ENCODE measurements at places on chromosomes 12 and 14.
A peak's percentile ranks its signal among the peaks of the same experiment; 100 is the strongest.

GRCh38 chr14:104425763-104426646 is 153.6 kb upstream of the C14orf180 start:
- no peak overlapping the region for H3K4me3 ChIP-seq
- no peaks in the 10 kb centered on the region for H3K27me3 ChIP-seq
- no peaks in the 10 kb centered on the region for H3K4me1 ChIP-seq
- DNase-seq: no peak
- H3K27ac ChIP-seq: no peak overlapping the region
- H3K36me3 ChIP-seq: no peaks in the 10 kb centered on the region

GRCh38 chr14:90559811-90560492 is 163.1 kb downstream of the CALM1 start:
- H3K4me3 ChIP-seq: no peak overlapping the region
- H3K27me3 ChIP-seq: no peaks in the 10 kb centered on the region
- H3K4me1 ChIP-seq: no peaks in the 10 kb centered on the region
- H3K27ac ChIP-seq: no peak overlapping the region
- no peaks in the 10 kb centered on the region for H3K36me3 ChIP-seq

- H3K4me3 ChIP-seq: no peak overlapping the region
- H3K36me3 ChIP-seq: no peaks in the 10 kb centered on the region
- H3K27me3 ChIP-seq: peaks cover 37% of the 10 kb centered on the region
Observed at GRCh38 chr12:85283560-85283959, 3.5 kb downstream of the ALX1 start.

DNA sequence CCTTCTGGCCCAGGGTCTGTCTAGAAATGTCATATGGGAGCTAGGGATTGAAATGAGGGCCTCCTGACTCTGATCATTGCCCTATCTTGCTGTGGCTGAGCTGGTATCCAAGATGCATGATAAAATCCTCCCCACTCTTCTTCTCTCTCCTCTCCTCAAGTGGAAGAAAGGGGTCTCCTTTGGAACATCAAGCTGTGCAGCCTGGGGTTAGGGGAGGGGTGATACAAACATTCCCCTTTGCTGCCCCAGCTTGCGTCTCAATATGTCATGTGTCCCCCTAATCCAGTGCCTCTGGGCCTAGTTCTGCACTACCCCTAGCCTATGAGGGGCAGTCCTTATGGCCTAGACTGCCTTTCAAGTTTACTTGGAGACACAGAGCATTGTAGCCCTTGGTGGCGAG is 8.5 kb downstream of the RDH16 start:
- no peak overlapping the region for H3K27ac ChIP-seq
- H3K27me3 ChIP-seq: peaks cover 22% of the 10 kb centered on the region
- H3K4me1 ChIP-seq: no peaks in the 10 kb centered on the region
- no peaks in the 10 kb centered on the region for H3K36me3 ChIP-seq

GRCh38 chr14:31428011-31428410 is 7.7 kb upstream of the HEATR5A start:
- no peaks in the 10 kb centered on the region for H3K4me1 ChIP-seq
- no peak overlapping the region for H3K4me3 ChIP-seq
- no peaks in the 10 kb centered on the region for H3K27me3 ChIP-seq
- H3K27ac ChIP-seq: no peak overlapping the region

DNA sequence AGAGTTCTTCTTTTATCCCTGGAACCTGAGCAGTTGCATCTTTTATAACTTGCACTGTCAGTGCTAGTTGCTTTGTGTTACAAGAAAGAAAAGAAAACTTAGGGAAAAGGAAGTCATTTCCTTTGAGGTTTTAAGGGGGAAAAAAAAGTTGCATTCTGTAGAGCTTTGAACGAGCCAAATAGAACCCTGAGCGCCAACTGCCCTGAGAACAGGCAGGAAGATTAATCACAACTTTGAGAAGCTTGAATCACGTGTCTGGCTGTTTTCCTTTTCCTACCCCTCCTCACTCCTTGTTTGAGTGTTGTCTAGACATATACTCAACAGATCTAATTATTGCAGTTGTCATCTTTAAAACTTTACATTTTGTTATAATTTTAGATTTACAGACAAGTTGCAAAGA is 12.5 kb downstream of the PCNX1 start:
- peaks cover 64% of the 10 kb centered on the region for H3K4me1 ChIP-seq
- no peaks in the 10 kb centered on the region for H3K27me3 ChIP-seq
- no peak for DNase-seq
- peak overlapping the region; percentile 60 for H3K4me3 ChIP-seq
- H3K36me3 ChIP-seq: peaks cover 28% of the 10 kb centered on the region

GRCh38 chr14:101948666-101949216 is 15.6 kb upstream of the DYNC1H1 start:
- peak overlapping the region; percentile 90 for H3K4me3 ChIP-seq
- DNase-seq: peak; percentile 47
- peaks cover 12% of the 10 kb centered on the region for H3K4me1 ChIP-seq
- H3K27me3 ChIP-seq: peaks cover 26% of the 10 kb centered on the region
- no peaks in the 10 kb centered on the region for H3K36me3 ChIP-seq

GRCh38 chr12:52156757-52157565 is 34.9 kb downstream of the KRT80 start:
- peaks cover 4% of the 10 kb centered on the region for H3K27me3 ChIP-seq
- H3K36me3 ChIP-seq: peaks cover 5% of the 10 kb centered on the region
- H3K4me3 ChIP-seq: no peak overlapping the region

DNA sequence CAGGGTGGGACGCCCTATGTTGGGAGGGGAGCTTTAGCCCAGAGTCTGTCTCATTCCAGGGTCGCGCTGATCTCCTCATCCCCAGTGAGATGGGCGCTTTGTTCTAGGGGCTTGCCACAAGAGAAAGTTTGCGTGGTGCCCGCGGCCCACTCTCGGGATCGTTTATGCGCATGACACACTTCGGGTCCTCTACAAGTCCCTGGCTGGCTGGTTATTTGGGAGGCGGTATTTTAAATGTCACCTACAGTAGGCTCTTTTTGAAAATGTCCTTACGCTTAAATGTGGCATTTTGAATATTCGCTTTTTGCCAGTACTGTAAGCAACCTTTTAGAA is 541 bp downstream of the GOLT1B start:
- H3K27ac ChIP-seq: no peak overlapping the region
- H3K4me1 ChIP-seq: peaks cover 36% of the 10 kb centered on the region
- H3K27me3 ChIP-seq: no peaks in the 10 kb centered on the region
- no peak overlapping the region for H3K4me3 ChIP-seq
- DNase-seq: no peak

- peaks cover 6% of the 10 kb centered on the region for H3K4me1 ChIP-seq
- H3K27ac ChIP-seq: no peak overlapping the region
- peaks cover 2% of the 10 kb centered on the region for H3K36me3 ChIP-seq
Observed at GRCh38 chr14:23349156-23349845, 3.4 kb downstream of the SLC22A17 start.

- H3K27ac ChIP-seq: no peak overlapping the region
- DNase-seq: no peak
- peaks cover 28% of the 10 kb centered on the region for H3K4me1 ChIP-seq
- H3K27me3 ChIP-seq: no peaks in the 10 kb centered on the region
- H3K36me3 ChIP-seq: no peaks in the 10 kb centered on the region
- no peak overlapping the region for H3K4me3 ChIP-seq
Observed at GRCh38 chr12:47754126-47754525, 4.6 kb downstream of the RAPGEF3 start.

GRCh38 chr14:93219103-93219726 is 12.2 kb downstream of the UBR7 start:
- no peak overlapping the region for H3K27ac ChIP-seq
- peaks cover 33% of the 10 kb centered on the region for H3K36me3 ChIP-seq
- no peak for DNase-seq
- H3K4me1 ChIP-seq: peaks cover 8% of the 10 kb centered on the region
- no peaks in the 10 kb centered on the region for H3K27me3 ChIP-seq

- no peak overlapping the region for H3K27ac ChIP-seq
- H3K4me3 ChIP-seq: no peak overlapping the region
- no peak for DNase-seq
- H3K4me1 ChIP-seq: no peaks in the 10 kb centered on the region
Observed at GRCh38 chr12:75784591-75784990, 247.0 kb downstream of the PHLDA1 start.

GRCh38 chr12:50188241-50188781 is 21.1 kb upstream of the CERS5 start:
- H3K27ac ChIP-seq: peak overlapping the region; percentile 54
- no peaks in the 10 kb centered on the region for H3K27me3 ChIP-seq
- peaks cover 33% of the 10 kb centered on the region for H3K4me1 ChIP-seq
- DNase-seq: no peak

GRCh38 chr12:98424726-98425401 is 90.5 kb upstream of the TMPO start:
- peak; percentile 43 for DNase-seq
- H3K4me1 ChIP-seq: no peaks in the 10 kb centered on the region
- no peak overlapping the region for H3K4me3 ChIP-seq
- no peak overlapping the region for H3K27ac ChIP-seq

DNA sequence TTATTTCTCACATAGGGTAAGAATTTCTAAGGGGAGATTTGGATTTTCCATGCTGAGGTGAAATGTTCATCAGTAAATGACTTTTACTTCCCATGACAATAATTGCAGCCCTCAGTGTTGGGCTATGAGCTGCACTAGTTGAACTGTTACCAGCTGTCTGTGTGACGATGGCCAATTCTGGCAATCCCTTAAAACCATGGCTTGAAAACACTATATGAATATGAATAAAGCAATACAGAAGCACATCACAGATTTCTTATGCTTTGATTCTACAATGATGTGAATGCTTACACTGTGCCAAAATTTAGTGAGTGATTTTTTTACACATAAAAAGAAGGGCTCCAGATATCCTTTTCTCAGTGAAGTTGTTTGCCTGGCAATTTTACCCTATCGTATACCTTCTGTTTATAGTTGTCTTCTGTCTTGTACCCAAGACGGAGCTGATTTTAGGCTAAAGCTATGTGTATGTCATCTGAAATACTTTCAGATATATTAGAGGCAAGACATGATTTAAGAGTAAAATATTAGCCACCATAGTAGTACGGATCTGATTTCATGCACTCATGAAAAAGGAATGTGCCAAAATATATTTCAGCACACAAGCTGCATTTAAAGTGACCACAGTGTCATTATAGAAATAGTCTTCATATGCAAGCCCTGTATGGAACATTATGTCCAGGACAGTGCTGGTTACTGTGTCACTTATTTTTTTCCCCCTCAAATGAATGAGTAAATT is 52.0 kb downstream of the SLC38A4 start:
- H3K27ac ChIP-seq: no peak overlapping the region
- DNase-seq: no peak
- H3K4me1 ChIP-seq: no peaks in the 10 kb centered on the region

DNA sequence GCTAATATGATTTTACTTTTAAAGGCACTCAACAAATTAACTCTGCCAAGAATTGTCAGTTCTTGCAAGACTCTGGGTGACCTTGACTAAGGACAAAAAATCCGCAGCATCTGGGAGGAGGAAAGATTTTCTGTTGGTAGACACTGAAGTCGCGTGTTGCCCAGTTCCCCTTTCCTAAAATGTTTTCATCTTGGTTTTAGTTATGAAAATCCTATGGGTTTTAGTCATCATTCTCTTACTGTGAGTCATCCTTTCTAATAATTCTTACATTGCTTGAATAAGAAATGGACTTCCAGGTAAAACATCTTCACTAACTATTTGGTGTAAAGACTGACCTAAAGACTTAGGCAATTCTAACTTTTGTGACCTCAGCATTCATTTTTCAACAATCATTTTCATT is 9.1 kb downstream of the GSG1 start:
- H3K4me1 ChIP-seq: peaks cover 18% of the 10 kb centered on the region
- peaks cover 2% of the 10 kb centered on the region for H3K27me3 ChIP-seq
- DNase-seq: no peak
- H3K27ac ChIP-seq: no peak overlapping the region

- no peak for DNase-seq
- H3K27me3 ChIP-seq: no peaks in the 10 kb centered on the region
- no peak overlapping the region for H3K4me3 ChIP-seq
Observed at GRCh38 chr12:33248364-33248763, 191.3 kb downstream of the SYT10 start.

- no peak overlapping the region for H3K27ac ChIP-seq
- H3K27me3 ChIP-seq: peaks cover 2% of the 10 kb centered on the region
- no peaks in the 10 kb centered on the region for H3K4me1 ChIP-seq
- H3K4me3 ChIP-seq: no peak overlapping the region
Observed at GRCh38 chr14:57692671-57693070, 173.2 kb downstream of the SLC35F4 start.

DNA sequence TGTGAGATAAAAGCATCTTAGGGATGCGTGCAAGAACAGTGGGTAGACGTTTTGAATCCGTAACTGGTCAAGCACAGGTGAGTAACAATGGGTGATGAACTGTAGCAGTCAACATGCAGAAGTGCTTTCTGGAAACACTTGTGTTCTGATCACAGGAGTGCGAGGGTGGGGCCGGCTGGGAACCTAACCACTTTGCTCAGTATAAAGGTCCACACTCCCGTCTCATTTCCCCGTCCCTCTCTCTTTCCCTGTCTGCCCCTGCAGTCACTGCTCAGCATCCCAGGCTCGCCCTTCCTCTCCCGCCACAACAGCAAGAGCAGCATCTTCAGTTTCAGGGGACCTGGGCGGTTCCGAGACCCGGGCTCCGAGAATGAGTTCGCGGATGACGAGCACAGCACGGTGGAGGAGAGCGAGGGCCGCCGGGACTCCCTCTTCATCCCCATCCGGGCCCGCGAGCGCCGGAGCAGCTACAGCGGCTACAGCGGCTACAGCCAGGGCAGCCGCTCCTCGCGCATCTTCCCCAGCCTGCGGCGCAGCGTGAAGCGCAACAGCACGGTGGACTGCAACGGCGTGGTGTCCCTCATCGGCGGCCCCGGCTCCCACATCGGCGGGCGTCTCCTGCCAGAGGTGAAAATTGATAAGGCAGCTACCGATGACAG is 127.1 kb downstream of the FIGNL2 start:
- peak overlapping the region; percentile 75 for H3K4me3 ChIP-seq
- peaks cover 29% of the 10 kb centered on the region for H3K27me3 ChIP-seq
- peaks cover 8% of the 10 kb centered on the region for H3K4me1 ChIP-seq
- H3K27ac ChIP-seq: no peak overlapping the region
- no peaks in the 10 kb centered on the region for H3K36me3 ChIP-seq
- peak; percentile 72 for DNase-seq

DNA sequence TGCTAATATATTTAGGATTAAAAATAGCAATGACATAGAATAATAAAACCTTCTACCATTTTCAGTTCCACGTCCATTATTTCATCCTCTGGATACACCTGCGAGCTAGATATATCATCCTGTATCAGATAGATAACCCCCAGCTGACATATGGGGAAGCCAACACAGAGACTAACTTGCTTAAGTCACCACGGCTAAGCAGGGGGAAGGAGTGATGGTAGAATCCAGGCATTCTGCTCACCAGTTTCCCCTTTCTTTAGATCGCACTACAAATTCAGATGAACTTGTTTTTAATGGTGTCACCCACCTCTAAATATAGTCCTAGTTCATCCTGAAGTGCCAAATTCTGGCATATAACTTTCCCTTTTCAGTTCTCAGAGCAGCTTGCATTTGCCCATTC is 110.1 kb downstream of the TXNDC16 start:
- no peak overlapping the region for H3K27ac ChIP-seq
- no peak for DNase-seq
- peaks cover 10% of the 10 kb centered on the region for H3K4me1 ChIP-seq

- peaks cover 29% of the 10 kb centered on the region for H3K27me3 ChIP-seq
- no peak overlapping the region for H3K4me3 ChIP-seq
- no peaks in the 10 kb centered on the region for H3K36me3 ChIP-seq
- H3K27ac ChIP-seq: no peak overlapping the region
- no peak for DNase-seq
- peaks cover 8% of the 10 kb centered on the region for H3K4me1 ChIP-seq
Observed at GRCh38 chr12:10186299-10186698, 7.5 kb downstream of the TMEM52B start.
